ENCODE measurements at places on chromosomes 6 and 20.
A peak's percentile ranks its signal among the peaks of the same experiment; 100 is the strongest.

GRCh38 chr20:36432096-36432495 is 109.2 kb upstream of the MYL9 start:
- DNase-seq = no peak

- DNase-seq = peak; percentile 37
Measured at GRCh38 chr20:58447511-58448391, 58.7 kb downstream of the VAPB start.

DNA sequence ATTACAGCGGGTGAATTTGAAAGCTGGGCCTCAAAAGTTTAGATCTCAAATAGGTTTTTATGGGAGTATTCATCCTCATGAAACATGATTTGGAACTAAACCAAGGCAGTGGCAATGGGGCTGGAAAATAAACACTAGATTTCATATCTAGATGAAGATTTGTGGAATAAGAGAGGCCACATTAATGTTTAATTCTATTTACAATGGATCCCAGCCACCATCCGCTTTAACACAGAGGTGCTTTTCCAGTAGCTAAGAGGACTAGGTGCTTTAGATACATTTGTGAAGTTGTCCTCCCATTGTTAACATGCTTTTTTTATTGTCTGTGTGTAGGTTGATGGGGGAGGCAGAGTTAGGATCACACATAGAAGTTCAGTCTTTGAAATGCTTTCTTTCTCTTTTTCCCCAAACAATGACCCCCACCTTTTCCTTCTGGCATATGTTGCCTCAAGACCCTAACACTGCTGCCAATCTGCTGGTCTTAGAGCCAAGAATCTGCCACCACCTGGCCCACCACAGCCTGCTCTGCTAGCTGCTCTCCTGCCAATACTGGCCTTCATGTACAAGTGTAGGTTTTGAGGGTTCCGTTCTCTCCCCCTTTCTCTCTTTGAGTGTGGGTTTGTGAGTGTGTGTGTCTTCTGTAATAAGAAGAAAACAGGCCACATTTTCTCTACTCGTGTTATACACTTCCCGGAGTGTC is 27.8 kb upstream of the GFRAL start:
- no peak for DNase-seq

GRCh38 chr6:33787954-33788693 is 806 bp downstream of the LEMD2 start:
- peak; percentile 91 for DNase-seq

- DNase-seq = no peak
Measured at GRCh38 chr20:18986895-18987580, 173.5 kb downstream of the SCP2D1 start.
